ENCODE measurements at places on chromosomes 6 and 20.

GRCh38 chr6:137571854-137572253 is 77.7 kb upstream of the OLIG3 start:
- DNase-seq, result no peak

GRCh38 chr20:24523661-24524060 is 54.2 kb downstream of the SYNDIG1 start:
- DNase-seq, result no peak

GRCh38 chr6:53611889-53612288 is 53.7 kb downstream of the KLHL31 start:
- no peak for DNase-seq

DNA sequence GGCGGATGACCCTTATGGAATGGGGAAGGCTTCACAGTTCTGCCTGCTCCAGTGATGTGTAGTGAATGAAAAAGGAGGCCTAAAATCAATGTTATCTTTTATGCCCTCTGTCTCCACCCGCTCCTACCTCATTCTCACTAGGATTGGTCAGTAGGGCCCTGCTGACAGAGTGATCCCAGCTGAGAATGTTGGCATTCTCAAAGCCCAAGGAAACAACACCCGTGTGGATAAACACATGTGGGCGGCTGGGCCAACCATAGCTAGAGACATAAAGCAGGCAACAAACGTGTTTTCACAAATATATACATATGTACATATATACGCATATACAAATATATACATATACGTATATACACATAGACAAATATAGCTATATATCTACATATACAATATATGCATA is 4.5 kb downstream of the RIPK1 start:
- DNase-seq, result no peak

DNA sequence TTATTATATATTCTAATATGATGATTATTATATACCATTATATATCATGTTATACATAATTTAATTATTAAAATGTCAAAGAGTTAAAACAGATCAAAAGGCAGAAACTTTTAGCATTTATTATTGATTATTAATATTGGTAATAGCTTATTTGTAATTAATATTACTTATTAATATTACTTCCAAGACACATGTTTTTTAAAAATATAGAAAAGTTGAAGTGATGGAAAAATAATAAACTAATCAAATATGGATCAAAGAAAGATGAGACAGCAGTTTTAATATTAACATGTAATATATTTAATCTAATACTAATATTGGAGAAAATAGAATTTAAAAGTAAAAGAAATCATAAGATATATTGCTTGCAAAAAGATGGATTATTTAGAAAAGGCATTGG is 154.6 kb upstream of the TAB2 start:
- DNase-seq, result no peak

- no peak for DNase-seq
Measured at GRCh38 chr6:139496654-139497344, 122.4 kb upstream of the CITED2 start.

- no peak for DNase-seq
Measured at GRCh38 chr6:71608646-71609045, 277.7 kb upstream of the RIMS1 start.

DNA sequence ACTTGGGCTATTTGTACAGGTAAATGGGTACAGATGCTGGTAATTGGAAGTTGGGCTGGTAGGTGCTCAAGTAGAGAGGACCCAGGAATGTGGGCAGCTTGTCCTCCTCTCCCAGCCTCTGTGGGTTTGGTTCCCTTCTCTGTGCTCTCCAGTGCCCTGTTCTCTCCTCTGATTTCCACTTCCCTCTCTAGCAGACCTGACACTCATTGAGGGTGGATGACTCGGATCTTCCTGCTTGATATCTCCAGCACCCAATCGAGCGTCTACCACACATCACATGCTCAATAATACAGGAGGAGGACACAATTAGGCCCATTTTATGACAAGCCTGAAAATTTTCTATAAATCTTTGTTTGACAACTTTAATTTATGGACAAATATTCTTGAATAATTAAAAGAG is 23.7 kb downstream of the CST1 start:
- no peak for DNase-seq

DNA sequence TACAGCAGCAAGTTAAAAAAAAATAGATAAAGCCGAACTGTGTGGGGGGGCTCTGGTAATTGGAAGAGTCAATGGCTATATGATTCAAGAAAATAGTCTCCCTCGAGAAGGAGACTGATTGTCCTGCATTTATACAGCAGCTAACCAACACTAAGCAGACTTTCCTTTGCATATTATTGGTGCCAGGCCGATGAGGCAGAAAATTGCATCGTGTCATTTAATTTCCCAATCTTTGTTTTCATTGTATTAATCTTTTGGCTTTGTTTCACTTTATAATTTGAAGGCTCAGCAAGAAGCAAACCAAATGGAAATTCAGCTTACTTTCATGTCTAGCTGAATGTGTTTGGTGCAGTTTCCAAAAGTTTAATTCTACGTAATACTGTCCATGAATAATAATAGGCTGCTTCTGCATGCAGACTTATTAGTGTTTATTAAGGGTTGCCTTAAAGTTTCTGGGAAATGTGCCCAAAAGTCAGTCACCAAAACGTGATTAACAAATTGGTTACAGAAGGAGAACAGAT is 258.5 kb downstream of the HACE1 start:
- no peak for DNase-seq

DNA sequence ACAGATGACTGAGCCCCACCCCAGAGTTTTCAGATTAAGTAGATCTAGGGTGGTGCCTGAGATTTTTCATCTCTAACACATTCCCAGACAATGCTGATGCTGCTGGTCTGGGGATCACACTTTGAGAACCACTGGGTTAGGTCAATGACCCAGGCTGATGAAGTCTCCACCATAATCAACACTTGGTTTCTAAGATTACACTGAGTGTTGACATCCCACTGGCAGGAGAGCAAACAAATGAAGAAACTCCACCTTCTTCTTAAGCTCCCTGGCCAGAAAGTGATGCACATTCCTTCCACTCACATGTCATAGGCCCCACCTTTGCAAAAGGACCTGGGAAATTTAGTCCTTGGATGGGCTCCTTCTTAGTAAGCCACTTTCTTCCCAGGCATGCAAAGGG is 53.1 kb downstream of the MAFB start:
- DNase-seq, result no peak

- no peak for DNase-seq
Measured at GRCh38 chr6:79410806-79411205, 126.4 kb downstream of the LCA5 start.

GRCh38 chr6:150640556-150641209 is 41.0 kb downstream of the PLEKHG1 start:
- DNase-seq, result no peak

DNA sequence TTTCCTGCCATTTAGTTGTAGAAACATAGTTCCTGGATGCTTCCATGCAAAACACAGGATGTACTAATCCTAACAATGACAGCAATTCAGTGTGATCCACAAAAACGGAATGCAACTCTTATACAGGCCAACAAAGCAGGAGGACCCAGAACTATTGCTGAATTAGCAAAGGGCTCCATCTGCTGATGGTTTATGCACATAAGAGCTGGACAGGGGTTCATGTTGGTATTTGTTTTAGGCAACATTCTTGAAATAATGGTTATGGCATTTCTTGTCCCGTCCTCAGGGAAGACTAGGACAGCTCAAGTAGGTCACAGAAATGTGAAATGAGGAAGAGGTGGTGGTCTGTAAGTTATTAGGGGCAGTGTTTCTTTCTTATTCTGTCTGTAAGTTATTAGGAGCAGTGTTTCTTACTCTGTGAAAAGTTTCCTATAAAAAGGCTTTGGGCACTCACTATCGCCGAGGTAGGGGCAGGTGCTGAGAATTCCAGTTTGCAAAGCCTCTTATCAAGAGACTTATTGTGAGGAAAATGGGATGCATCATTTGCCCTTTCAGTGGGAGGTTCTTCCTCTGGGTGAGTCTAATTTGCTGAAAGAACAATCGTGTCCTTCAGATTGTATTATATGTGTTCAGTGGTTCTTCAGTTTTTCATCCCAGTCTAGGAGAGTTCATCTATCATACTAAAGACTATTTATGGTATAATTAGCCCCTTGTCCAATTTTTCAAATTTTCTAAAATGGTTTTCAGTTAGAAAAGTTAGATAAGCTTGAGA is 171.1 kb downstream of the MCHR2 start:
- DNase-seq, result peak; percentile 48

GRCh38 chr20:58742668-58743566 is 50.3 kb downstream of the NPEPL1 start:
- no peak for DNase-seq

DNA sequence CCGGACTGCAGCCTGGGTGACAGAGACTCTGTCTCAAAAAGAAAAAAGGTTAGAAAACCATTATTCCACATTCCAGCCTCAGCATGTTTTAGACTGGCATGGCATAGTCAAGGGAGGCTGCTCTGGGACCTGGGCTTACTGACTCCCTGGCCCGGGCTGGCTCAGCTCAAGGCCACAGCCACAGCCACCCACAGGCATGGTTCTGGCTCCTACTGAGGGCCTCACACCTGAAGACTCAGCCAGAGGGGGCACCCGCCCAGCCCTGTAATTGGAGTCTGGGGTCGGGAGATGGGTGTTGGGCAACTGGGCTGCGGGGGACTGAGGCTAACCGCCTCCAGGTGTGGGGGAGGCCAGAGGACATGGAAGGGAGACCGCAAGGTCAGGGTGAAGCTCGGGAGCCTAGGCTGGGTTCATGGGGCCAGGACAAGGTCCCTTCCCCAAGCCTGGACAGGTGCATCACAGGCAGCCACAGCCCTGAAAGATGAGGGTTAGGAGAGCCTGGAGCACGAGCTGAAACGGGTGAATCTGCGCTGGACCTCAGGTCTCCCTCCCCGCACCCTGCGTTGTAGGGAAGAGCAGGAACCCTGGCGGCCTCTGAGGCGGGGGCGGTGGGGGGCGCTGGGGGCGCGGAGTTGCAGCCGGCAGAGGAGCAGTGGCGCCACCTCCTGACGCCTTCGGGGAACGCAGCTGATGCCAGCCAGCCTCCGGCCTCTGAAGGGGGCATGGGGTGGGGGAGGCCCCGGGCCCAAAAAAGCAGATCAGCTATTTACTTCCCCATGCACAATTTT is 67.7 kb upstream of the SRSF6 start:
- no peak for DNase-seq

- DNase-seq, result no peak
Measured at GRCh38 chr6:75268121-75268987, 16.2 kb downstream of the TMEM30A start.

- DNase-seq, result no peak
Measured at GRCh38 chr6:44086931-44087574, 40.2 kb downstream of the MRPL14 start.

- no peak for DNase-seq
Measured at GRCh38 chr20:10735195-10735949, 61.6 kb upstream of the JAG1 start.

GRCh38 chr6:139981768-139982181 is 607.3 kb upstream of the CITED2 start:
- peak; percentile 9 for DNase-seq

DNA sequence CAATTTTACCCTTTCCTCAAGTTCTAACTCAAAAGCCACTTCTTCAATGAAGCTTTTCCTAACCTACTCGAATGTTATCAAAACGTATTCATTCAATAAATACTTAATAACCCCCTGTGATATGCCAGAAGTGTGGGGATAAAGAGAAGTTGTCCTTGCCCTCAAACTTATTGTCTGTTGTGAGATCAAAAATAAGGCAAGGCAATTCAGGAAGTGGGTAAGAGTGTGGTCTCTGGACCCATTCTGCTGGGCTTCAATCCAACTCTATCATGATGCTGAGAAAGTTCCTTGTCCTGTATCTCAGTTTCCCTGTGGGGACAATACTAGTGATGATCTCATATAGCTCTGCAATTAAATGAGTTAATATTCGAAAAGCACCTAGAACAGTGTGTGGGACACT is 92.8 kb downstream of the PRDM1 start:
- no peak for DNase-seq

DNA sequence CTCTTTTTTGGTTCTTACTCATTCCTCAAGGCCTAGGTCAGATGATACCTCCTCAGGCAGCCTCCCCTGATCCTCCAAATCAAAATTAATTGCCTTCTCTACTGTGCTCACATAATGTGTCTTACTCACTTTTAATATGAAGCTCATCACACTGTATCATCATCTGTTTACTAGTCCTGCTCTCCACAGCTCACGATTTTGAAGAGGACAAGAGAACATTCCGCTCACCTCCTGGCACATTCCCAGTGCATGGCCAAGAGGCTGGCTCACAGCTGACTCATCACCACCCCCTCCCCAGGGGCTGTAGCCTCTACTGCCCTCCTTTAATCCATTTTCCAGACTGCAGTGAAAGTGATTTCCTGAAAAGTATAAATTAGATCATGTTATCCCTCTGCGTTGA is 133.1 kb downstream of the ALDH8A1 start:
- no peak for DNase-seq

DNA sequence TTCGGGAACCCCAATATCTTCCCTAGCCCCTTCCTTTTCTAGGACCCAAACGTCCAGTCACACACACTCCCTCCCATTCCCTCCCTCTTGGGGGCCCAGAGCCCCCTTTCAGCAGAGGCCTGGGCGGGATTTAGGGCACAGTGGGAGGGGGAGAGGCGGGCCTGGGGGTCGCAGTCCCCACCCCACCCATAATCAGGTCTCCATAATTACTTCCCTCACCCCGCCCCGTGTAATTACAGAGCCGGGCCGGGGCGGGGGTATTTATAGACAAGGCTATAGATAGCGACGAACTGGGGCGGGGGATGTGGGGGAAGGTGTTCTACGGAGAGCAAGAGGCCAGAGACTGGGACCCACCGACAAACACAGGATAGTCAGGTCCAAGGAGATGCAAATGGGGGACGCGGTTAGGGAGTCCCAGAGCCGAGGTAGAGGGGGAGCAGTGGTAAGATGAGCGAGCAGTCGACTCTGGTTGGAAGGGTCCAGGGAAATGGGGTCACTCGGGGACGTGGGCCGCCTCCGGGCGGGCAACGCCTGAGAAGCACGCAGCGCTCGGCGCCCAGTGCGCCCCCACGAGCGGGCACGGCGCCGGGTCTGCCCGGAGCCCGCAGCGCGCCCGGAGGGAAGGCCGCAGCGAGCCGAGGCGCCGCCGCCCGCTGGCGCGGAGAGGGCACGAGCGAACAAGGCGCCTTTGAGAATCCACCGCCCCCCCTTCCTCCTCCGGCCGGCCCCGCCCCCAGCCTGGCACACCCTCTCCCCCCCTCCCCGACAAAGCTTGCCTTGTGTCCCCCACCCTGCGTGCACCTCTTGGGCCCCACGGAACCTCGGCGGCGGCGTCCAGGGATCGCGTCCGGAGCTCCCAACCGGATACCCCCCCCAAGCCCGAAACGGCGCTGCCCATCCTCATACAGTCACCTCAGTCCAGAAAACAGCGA is 670 bp upstream of the COL11A2 start:
- DNase-seq, result no peak

- no peak for DNase-seq
Measured at GRCh38 chr6:130293800-130294199, 71.0 kb upstream of the SAMD3 start.
